ENCODE measurements at places on chromosomes 1 and 21. TPM values are rescaled to one million over a fixed set of nuclear protein-coding genes. Genes with fewer than 3 reads are reported as not detected.

GRCh38 chr1:25747046-25747719 lies 52.8 kb upstream of the SELENON start:
- no peak overlapping the region for H3K27ac ChIP-seq
- no peak overlapping the region for H3K4me3 ChIP-seq

DYNLT5 gene
- total RNA-seq: not detected

DNA sequence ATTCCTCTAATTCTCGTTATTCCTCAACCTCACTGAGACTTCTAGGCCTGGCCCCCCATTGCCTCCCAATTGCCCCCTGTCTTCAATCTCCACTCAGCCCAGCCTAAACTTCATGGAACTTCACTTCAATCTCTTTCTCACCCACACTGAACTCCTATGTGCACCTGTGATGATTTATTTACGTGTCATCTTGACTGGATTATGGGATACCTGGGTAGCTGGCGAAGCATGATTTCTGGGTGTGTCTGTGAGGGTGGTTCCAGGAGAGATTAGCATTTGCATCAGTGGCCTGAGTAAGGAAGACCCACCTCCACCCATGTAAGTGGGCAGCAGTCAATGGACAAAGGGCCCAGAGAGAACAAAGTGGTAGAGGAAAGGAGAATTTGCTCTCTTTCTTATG lies 587.0 kb downstream of the NPHP4 start:
- no peak overlapping the region for H3K27ac ChIP-seq
- no peaks in the 10 kb centered on the region for H3K27me3 ChIP-seq
- DNase-seq: no peak
- peaks cover 1% of the 10 kb centered on the region for H3K4me1 ChIP-seq
- no peak overlapping the region for H3K4me3 ChIP-seq
- peaks cover 4% of the 10 kb centered on the region for H3K36me3 ChIP-seq

ERICH3 gene
- not detected for total RNA-seq

GRCh38 chr1:114756009-114756892 lies 1.5 kb downstream of the CSDE1 start:
- H3K4me1 ChIP-seq: peaks cover 68% of the 10 kb centered on the region
- H3K27ac ChIP-seq: peak overlapping the region; percentile 98
- H3K36me3 ChIP-seq: peaks cover 7% of the 10 kb centered on the region
- no peaks in the 10 kb centered on the region for H3K27me3 ChIP-seq

DNA sequence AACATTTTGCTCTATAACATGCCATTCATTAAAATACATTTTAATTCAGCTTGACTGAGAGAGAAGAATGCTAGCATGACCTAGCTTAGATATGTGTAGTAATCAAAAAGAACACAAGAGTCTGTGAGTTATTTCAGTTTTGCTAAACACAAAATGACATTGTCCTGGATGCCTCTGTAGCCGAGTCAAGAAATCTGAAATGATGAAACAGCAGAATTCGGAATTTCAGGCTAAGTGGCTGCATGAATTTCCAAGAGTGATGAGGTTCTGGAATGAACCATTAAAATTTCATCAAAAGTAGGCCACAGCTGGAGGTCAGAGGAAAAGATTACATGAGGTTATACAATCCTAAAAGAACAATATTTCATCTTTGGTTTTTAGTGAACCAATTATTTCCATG lies 79.1 kb upstream of the CXADR start:
- H3K4me3 ChIP-seq: no peak overlapping the region
- no peak for DNase-seq
- no peaks in the 10 kb centered on the region for H3K4me1 ChIP-seq
- no peak overlapping the region for H3K27ac ChIP-seq
- H3K27me3 ChIP-seq: peaks cover 21% of the 10 kb centered on the region
- H3K36me3 ChIP-seq: no peaks in the 10 kb centered on the region

PHTF1 gene
- 12.9 TPM for total RNA-seq

PTGER3 gene
- not detected for total RNA-seq

- no peaks in the 10 kb centered on the region for H3K27me3 ChIP-seq
- H3K27ac ChIP-seq: no peak overlapping the region
- no peak overlapping the region for H3K4me3 ChIP-seq
- no peak for DNase-seq
- H3K36me3 ChIP-seq: no peaks in the 10 kb centered on the region
These were observed 107.6 kb downstream of the EPHB2 start for GRCh38 chr1:22818061-22818770.

DNA sequence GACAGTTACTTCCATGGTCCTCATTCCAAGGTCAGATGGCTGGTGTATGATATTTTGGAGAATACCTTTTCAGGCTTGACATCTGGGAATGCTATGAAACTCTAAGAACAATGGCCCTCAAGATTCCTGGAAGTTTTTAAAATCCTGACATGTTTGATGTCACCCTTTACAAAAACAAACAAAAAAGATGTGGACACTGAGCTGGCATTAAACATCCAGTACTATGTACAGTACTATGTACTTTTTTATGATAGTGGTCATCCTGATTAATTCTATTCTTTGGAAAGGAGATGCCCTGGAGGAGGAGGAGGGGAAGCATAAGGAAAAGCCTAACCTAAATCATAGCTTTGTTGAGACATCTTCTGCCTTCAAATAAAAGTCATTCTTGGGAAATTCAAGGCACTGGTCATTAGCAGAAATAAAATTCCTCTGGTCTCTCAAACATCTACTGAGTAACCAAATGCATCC lies 235.4 kb downstream of the HMCN1 start:
- H3K4me3 ChIP-seq: no peak overlapping the region
- no peaks in the 10 kb centered on the region for H3K36me3 ChIP-seq
- H3K27ac ChIP-seq: no peak overlapping the region
- no peaks in the 10 kb centered on the region for H3K4me1 ChIP-seq

DNA sequence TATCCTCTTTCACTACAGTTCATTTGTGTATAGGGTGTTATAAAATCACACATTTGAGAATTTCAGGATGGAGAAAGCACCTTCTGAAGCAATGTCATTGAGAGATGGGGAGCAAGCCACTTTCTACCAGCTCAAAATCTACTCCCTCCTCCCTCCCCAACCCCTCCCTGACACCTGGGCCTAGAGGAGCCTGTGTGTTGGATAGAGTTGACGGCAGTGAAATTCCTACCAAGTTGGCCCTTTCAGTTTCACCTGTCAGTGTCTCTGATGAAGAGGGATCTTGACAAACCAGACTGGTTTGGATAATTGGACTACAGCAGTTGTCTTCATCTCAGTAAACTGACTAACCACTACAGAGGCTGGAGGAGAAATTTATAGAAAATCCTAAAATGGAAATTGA lies 125.0 kb upstream of the HOOK1 start:
- DNase-seq: no peak
- no peaks in the 10 kb centered on the region for H3K27me3 ChIP-seq
- no peaks in the 10 kb centered on the region for H3K4me1 ChIP-seq
- H3K27ac ChIP-seq: no peak overlapping the region
- no peak overlapping the region for H3K4me3 ChIP-seq

DNA sequence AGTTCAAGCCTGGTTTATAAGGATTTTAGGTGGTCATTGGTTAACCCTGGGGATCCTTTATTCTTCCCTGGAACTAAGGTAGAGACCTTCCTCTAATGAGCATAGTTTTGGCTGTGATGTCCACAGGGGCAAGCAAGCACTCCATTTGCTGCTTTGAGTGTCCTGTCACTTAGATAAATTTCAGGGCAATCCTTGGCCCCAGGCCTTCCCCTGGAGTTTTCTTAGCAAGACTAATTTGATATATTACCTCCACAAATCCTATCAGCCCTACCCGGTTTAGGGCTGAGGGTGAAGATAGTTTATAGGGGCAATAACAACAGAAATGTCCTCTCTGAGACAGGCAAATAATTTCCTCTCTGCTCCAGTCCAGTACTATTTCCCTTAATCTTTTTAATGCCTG lies 166.6 kb downstream of the CYYR1 start:
- DNase-seq: no peak
- H3K4me3 ChIP-seq: no peak overlapping the region
- no peak overlapping the region for H3K27ac ChIP-seq

DNA sequence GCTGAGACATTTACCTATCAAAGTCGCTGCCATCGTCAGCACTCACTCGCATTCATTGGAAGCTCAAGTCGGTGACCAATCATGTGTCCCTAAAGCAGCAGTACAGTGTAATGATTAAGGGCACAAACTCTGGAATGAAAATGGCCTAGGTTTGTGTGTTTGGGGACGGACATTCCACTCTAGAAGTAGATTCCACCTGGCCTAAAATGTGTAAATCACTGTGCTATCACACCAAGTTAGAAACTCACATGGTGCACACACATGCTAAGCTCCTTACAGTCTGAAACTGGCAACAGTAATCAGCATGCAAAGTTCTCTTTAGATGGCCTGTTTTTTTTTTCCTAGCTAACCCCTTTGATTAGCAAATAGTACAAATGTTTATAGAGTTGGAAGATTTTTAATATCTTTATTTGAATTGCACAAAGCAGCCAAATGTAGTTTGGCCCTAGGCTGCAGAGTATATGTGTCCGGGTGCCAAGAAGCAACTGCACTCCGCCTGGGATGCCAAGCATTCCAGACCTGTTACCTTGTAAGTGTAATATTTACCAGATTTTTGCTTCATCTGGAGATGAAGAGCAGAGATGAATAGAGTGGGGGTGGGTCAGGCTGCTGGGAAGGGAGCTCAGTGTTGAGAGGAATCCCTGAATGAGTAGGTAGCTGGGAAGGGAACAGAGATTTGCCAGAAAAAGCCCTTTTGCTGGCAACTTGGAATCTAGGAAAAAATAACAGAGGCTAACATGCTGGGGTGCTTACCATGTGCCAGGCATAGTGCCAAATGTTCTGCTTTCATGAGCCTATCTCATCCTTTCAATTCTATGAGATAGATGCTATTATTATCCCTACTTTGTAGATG lies 35.2 kb downstream of the TGFB2 start:
- no peak for DNase-seq
- peaks cover 85% of the 10 kb centered on the region for H3K27me3 ChIP-seq
- peaks cover 14% of the 10 kb centered on the region for H3K4me1 ChIP-seq
- H3K4me3 ChIP-seq: no peak overlapping the region
- H3K36me3 ChIP-seq: no peaks in the 10 kb centered on the region

TTC39A gene
- 0.51 TPM for total RNA-seq

LCE1C gene
- not detected for total RNA-seq

DNA sequence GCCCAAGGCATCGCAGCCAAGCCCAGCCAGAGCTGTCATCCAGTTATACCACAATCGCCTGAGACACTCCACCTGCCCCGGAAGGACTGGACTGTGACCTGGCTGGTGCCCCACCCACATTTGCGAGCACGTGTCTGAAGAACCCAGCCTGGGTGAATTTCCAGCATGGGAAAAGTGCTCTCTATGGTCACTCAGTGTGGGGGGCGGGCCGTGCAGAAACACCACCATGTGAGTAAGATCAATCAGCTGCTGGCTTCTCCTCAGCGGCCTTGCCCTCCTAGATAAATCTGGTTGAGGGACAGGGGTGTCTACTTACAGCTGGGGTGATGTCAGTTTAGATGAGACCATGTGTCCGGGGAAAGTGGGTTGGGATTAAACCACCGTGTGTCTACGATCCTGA lies 44.8 kb downstream of the URB1 start:
- peaks cover 33% of the 10 kb centered on the region for H3K36me3 ChIP-seq
- no peaks in the 10 kb centered on the region for H3K4me1 ChIP-seq
- DNase-seq: no peak
- H3K4me3 ChIP-seq: no peak overlapping the region

ANGPTL3 gene
- not detected for total RNA-seq

KRTAP13-2 gene
- not detected for total RNA-seq

SLFNL1 gene
- 0.35 TPM for total RNA-seq

C1orf115 gene
- 1.00 TPM for total RNA-seq

- no peak overlapping the region for H3K4me3 ChIP-seq
- peaks cover 24% of the 10 kb centered on the region for H3K27me3 ChIP-seq
- H3K27ac ChIP-seq: no peak overlapping the region
- no peak for DNase-seq
These were observed 12.9 kb upstream of the GJA5 start for GRCh38 chr1:147773215-147773715.

DNA sequence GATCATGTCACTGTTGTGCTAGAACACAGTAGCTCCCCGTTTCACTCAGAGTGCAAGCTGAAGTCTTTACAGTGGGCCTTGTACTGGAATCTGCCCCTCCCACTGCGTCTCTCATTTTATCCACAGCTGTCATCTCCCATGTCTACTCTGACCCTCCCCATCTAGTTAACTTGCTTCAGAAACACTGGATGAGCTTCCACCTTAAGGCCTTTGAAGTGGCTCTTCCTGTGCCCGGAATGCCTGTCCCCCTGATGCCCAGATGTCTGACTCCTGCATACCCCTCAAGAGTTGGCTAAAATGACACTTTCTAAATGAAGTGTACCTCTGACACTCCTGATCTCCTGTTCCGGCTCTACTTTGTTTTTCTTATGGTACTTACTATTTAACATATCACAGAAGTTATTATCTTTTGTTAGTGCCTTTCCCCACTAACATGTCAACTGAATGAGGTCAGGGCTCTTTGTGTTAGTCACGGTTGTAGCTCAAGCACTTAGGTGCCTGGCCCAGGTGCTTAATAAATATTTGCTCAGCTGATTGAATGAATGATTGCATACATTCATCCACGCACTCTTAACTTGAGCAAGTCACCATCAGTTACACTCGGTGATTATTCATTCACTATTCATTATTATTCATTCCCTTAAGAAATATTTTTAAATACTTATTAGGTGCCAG lies 13.3 kb downstream of the ARV1 start:
- no peak for DNase-seq
- H3K36me3 ChIP-seq: peaks cover 3% of the 10 kb centered on the region
- H3K27me3 ChIP-seq: no peaks in the 10 kb centered on the region
- H3K4me3 ChIP-seq: no peak overlapping the region
- H3K4me1 ChIP-seq: no peaks in the 10 kb centered on the region
- no peak overlapping the region for H3K27ac ChIP-seq

- H3K4me1 ChIP-seq: peaks cover 16% of the 10 kb centered on the region
- H3K27me3 ChIP-seq: no peaks in the 10 kb centered on the region
- peak; percentile 72 for DNase-seq
These were observed 19.8 kb upstream of the SARS1 start for GRCh38 chr1:109193653-109194590.

All from activated T-cell treated with anti-CD3 and anti-CD28 coated beads, Interleukin-2, amount 50 U/mL, for 72 hours (primary cell).